ENCODE measurements at places on chromosomes 7 and 10.

DNA sequence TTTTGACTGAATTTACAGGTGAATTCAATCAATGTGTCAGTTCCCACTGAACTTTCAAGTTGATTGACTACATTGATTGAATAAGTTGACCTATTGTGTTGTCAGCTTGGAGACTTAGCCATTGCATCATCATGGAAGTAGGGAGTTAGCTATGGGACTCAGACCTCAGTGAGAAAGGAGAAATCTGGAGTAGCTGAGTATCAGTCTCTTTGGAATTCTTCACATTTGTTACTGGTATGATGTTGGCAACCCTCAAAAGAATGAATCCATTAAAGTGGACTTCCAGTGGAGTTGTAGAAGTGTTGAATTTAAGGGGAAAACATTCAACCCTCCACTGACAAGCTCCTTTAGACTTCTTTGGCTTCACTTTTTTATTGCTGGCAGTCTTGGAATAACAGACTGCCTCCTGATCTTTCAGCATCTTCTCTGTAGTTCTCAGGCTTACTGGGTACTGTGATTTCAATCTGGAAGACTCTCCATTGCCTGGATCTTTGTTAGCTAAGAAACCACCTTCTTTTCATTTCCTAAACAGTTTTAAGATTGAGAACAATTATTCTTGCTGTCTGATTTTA lies 160.3 kb upstream of the NRP1 start:
- no peak for DNase-seq

DNA sequence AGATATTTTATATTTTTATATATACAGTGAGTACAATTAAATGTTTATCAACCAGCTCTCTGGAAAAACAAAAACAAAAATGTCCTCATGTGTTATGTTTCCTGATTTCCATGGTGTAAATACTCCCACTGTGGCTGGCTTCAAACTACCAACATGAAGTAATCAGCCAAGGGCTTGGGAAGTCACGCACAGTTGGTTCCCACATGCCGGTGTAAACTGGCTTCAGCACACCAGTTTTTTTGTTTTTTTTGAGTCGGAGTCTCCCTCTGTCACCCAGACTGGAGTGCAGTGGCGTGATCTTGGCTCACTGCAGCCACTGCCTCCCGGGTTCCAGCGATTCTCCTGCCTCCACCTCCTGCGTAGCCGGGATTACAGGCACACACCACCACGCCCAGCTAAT lies 11.8 kb downstream of the OSBPL3 start:
- DNase-seq: no peak

DNA sequence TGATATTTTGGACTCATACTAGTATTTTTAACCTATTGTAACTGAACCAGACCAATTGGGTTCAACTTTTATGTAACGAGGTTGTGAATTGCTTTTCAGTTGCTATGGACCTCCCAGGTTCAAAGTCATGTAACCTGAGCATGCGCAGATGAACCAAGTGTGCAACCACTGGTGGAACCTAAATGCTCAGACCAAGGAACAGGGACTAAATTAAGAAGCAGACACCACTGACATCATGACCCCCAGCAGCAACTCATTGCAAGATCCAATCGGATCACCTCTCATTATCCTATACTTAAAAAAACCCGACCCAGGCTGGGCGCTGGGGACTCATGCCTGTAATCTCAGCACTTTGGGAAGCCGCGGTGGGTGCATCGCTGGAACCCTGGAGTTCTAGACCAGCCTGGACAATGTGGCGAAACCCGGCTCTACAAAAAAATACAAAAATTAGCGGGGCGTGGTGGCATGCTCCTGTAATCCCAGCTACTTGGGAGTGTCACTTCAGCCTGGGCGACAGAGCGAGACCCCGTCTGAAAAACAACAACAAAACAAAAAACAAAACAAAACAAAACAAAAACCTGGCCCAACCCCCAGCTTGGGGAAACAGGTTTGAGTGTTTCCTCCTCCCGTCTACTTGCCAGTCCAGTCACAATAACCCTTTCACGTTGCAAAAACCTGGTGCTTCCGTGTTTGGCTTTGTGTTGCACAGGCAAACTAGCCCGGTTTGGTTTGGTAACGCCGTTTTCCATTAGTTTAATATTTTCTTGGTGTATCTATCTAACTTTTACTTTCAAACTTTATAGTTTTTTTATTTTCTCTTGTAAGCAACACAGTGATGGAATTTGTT lies 11.3 kb upstream of the ZNF518A start:
- no peak for DNase-seq

GRCh38 chr10:11379771-11380170 lies 231.7 kb downstream of the USP6NL start:
- no peak for DNase-seq

- peak; percentile 88 for DNase-seq
Observed at GRCh38 chr7:92809760-92810573, 26.4 kb downstream of the CDK6 start.

DNA sequence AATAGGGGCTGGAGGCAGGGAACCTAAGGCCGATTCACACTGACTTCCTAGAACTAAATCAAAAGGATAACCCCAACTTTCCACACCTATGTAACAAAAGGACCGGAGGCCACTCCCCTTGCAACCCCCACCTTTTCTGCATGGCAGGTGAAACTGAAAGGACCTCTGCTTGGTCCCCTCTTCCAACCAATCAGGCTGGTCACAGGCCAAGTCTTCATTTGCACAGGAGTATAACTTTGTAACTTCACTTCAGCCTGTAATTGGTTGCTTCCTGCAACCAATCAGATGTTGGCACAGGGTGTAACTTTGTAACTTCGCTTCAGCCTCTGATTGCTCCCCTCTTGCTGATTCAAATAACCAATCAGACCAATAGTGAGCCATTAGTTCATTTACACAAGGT lies 190.0 kb downstream of the FAM107B start:
- no peak for DNase-seq

DNA sequence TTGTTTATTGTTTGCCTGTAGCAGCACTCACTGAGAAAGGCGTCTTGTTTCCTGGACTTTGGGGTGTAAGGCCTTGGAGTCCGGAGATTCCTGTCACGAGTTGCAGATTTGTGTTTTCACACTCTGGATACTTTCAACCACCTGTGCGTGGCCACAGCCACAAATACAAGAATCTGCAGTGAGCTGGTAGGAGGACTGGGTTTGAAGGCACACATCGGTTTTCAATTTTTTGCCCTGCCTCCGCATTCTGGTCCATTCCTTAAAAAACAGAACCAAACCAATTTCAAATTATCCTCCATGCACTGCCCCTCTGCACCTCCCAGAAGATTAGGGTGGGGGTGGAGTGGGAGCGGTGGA lies 619 bp downstream of the EXOC4 start:
- no peak for DNase-seq

DNA sequence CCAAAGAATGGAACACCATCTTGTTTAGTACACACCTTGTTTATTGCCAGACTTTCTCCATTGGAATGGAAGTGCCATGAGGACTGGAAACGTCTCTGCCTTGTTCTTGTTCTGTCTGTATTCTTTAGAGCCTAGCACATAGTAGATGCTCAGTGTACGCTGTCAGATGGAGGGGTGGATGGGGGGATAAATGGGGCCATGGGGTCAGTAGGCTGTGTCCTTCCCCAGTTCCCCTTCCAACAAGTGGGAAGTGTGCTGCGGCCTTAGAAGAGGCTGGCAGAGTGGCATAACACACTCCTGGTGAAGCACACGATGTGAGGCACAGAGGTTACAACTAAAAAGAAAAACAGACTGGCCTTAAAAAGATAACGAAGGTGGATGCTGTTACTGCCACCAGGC lies 61.9 kb downstream of the TMEM209 start:
- no peak for DNase-seq

DNA sequence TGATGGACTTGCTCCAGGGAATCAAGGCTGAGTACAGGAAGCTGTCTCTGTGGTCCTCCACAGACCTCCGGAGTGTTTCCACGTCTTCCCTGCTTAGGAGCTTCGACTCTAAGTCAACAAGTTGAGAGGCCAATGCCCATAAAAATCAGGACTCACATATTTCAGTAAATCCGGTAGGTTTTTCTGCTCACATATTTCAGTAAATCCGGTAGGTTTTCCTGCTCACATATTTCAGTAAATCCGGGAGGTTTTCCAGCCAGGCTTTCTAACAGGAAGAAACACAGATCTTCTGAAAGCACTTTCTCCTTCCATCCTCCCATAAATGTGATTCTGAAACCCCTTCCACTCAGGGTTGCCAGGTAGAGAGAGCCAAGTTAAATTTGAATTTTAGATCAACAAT lies 340.1 kb upstream of the SHH start:
- no peak for DNase-seq

GRCh38 chr7:105905209-105905909 lies 29.0 kb upstream of the ATXN7L1 start:
- no peak for DNase-seq

DNA sequence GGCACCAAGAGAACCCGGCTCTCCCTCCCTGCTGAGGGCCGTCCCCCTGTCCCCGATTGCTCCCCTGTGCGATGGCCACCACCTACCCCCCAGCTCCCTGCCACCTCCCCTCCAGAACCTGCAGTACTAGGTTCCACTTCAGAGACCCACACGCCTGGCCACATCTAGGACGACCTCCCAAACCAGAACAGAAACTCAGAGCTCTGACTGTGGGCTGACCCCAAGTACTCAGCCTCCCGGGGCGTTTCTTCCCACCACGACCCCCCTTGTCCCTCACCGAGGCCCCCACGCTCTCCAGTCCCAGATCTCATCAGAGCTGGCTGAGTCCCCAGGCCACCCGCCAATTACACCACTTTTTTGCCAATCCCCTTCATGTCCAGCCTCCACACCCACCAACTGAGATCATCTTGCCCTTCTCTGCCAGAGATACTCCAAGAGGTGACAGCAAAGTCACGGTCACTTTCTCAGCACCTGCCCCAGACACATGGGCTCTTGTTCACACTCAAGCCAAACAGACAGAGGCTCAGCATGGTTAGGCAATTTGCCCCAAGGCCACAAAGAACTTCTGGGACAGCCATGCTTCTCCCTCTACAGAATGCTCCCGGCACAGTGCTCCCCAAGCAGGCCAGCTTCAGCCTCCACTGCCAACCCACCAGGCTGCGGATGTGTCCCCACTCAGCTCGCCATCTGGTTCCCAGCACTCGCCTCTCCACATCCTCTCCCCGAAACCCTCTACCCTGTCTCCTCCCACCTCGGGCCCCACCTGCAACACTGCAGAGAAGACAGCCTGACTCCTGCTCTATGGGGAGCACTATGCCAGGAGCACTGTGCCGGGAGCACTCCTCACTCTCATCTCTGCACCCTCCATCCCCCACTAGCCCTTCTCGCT lies 4.7 kb downstream of the TMEM120A start:
- DNase-seq: no peak

- no peak for DNase-seq
Observed at GRCh38 chr10:3631291-3631690, 153.7 kb downstream of the KLF6 start.

GRCh38 chr7:87342231-87342630 lies 3.2 kb upstream of the CROT start:
- DNase-seq: no peak

DNA sequence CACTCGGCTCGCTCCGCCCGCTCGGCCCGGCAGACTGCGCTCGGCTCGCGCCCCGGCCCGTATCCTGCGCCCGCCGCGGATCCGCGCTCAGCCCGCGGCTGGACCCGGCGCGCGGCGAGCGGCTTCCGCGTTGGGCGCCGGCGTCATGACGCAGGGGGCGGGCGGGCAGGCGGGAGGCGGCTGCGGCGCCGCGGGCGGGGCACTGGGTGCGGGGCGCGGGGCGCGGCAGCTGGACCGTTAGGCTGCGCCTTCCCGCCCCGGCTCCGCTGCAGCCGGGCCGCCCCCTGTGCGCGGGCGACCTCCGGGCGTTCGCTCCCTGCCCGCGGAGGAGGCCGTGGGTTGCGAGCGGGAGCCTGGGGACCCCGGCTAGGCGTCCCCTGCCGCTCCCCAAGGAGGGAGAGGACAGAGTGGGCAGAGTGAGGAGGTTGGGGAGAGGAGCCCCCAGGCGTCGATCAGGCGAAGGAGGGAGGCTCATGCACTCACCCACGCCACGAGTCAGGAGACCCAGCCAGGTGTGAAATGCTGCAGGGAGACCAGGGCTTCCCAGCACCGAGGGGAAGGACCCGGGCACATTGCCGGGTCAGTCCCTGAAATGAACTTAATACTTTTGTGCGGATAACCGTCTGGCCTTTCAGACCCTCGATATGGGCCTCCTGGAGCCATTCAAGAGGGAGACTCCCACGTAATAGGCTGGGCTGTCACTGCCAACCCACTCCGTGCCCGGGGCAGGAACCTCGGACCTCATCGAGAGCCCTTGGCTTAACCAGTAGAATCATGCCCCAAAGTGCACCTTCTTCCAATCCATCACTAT lies at the start of gene PIP4K2A:
TSS of gene PIP4K2A (minus strand) at position 100 of the 811 bp plus-strand sequence. CDS start 252 bp downstream, outside the sequence.
- DNase-seq: peak; percentile 79

GRCh38 chr7:77409739-77410547 lies 6.2 kb downstream of the GSAP start:
- no peak for DNase-seq

GRCh38 chr10:29033311-29033940 lies 255.4 kb upstream of the LYZL1 start:
- no peak for DNase-seq

DNA sequence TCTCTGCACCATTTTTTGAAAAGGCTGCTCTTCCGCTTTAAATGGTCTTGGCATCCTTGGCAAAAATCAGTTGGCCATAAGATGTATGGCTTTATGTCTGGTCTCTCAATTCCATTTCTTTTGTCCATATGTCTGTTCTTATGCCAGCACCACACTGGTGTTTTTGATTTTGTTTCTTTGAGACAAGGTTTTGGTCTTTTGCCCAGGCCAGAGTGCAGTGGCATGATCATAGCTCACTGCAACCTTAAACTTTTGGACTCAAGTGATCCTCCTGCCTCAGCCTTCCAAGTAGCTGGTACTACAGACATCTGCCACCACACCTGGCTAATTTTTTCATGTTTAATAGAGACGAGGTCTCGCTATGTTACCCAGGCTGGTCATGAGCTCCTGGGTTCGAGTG lies 48.5 kb downstream of the ANLN start:
- no peak for DNase-seq

- no peak for DNase-seq
Observed at GRCh38 chr10:76282061-76283025, 850.9 kb downstream of the LRMDA start.

- no peak for DNase-seq
Observed at GRCh38 chr7:80347173-80347572, 164.7 kb downstream of the GNAT3 start.

GRCh38 chr10:128843972-128844371 lies 623.1 kb upstream of the MGMT start:
- no peak for DNase-seq

DNA sequence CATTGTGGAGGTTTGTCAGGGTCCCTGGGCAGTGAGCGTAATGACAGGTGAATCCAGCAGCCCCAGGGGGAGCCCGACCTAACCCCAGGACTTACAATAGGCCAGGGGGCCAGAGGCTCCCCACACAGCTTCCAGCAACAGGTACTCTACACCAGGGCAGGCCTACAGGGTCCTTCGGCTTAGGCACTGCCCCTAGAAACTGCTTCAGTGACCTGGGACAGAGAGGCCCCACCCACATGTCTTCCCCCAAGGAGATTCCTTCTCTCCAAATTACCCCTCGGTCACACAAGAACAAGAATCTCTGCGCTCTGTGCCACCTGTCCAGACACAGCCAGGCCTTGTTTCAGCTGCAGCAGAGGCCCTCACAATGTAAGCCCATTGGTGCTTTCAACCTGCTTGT lies 24.4 kb downstream of the SKIDA1 start:
- no peak for DNase-seq
